ENCODE measurements at places on chromosomes 16 and 17. TPM values are rescaled to one million over a fixed set of nuclear protein-coding genes. Genes with fewer than 3 reads are reported as not detected.

Gene STAT5A
- total RNA-seq: 1.3 TPM

Gene PPL
- total RNA-seq: 41.5 TPM

Gene SDR42E1
- total RNA-seq: 16.0 TPM

Gene SEZ6
- not detected for total RNA-seq

Gene RAB40B
- 8.8 TPM for total RNA-seq

Gene ARMC7
- total RNA-seq: 3.5 TPM

Gene NPW
- 0.60 TPM for total RNA-seq

Gene ADAD2
- total RNA-seq: not detected

Gene CTU2
- 26.3 TPM for total RNA-seq

Gene ARHGAP44
- 2.8 TPM for total RNA-seq

Gene CMC2
- 59.6 TPM for total RNA-seq

Gene ABCC6
- not detected for total RNA-seq

Gene GPS2
- total RNA-seq: 52.0 TPM

Gene PCGF2
- 15.0 TPM for total RNA-seq

Gene CCL11
- not detected for total RNA-seq

Gene TOX3
- not detected for total RNA-seq

Gene PDILT
- not detected for total RNA-seq

Gene CD300E
- total RNA-seq: not detected

Gene DHRS13
- total RNA-seq: 8.0 TPM

Gene CTRB1
- total RNA-seq: not detected

Gene CNGB1
- 0.14 TPM for total RNA-seq

Gene KIF18B
- 17.0 TPM for total RNA-seq

Gene KRTAP17-1
- total RNA-seq: not detected

Gene PITPNM3
- total RNA-seq: 7.4 TPM

Gene FBXW10B
- 2.3 TPM for total RNA-seq

Gene SCN4A
- total RNA-seq: not detected

Gene TERB1
- total RNA-seq: not detected

Gene KRTAP16-1
- not detected for total RNA-seq

Gene CDH1
- 216 TPM for total RNA-seq

Gene GPR179
- total RNA-seq: not detected

Gene ACSM5
- total RNA-seq: not detected

Gene PPY
- not detected for total RNA-seq

Gene KRTAP2-1
- not detected for total RNA-seq

Gene ATP2A1
- 0.21 TPM for total RNA-seq

Gene MPP2
- 0.71 TPM for total RNA-seq

Gene TEX19
- 0.07 TPM for total RNA-seq

Gene TBC1D3E
- total RNA-seq: not detected

Gene TOM1L1
- total RNA-seq: 70.1 TPM

Gene SLC38A8
- total RNA-seq: not detected

Gene HOXB2
- 0.41 TPM for total RNA-seq

Gene OR1F1
- 0.44 TPM for total RNA-seq

Gene KRTAP9-8
- not detected for total RNA-seq

Gene TNP2
- total RNA-seq: not detected

Gene ZFHX3
- total RNA-seq: 8.9 TPM

Gene LRRC46
- total RNA-seq: 0.25 TPM

Gene CHST4
- 0.11 TPM for total RNA-seq

Gene RASL10B
- total RNA-seq: 0.17 TPM
